ENCODE measurements at places on chromosomes 5 and 9.
A peak's percentile ranks its signal among the peaks of the same experiment; 100 is the strongest.

DNA sequence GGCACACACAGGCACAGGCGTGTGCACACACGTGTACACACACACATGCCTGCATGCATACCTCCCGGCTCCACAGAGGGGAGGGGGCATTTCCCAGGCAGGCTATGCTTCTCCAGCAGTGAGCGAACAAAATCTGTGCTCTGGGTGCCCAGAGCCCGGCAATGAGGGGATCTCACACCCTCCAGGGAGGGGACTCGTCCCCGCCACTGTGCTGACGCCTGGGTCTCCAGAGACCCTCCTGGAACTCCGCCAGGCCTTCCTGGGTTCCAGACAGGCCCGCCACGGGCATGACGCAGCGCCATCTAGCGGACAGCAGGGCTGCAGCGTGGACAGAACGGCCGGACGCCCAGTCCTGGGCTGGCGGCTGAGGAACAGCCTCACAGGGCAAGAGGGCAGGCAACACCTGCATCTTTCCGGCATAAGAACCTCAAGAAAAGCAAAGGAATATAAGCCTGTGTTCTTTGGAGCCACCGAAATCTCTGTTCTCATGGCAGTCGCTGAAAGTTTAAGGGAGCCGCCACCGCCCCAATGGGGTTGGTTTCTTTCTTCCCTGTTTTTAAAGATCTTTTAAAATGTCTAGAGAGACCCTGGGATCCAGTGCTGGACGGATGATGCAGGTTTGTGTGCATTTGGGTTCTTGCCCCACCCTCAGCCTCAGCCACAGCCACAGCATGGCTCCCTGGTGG lies 135.6 kb upstream of the PPP1R26 start:
- peak; percentile 8 for DNase-seq

GRCh38 chr5:33482335-33482734 lies 41.6 kb downstream of the TARS1 start:
- DNase-seq, result no peak

- no peak for DNase-seq
Observed at GRCh38 chr5:172637110-172637580, 3.9 kb upstream of the NEURL1B start.

DNA sequence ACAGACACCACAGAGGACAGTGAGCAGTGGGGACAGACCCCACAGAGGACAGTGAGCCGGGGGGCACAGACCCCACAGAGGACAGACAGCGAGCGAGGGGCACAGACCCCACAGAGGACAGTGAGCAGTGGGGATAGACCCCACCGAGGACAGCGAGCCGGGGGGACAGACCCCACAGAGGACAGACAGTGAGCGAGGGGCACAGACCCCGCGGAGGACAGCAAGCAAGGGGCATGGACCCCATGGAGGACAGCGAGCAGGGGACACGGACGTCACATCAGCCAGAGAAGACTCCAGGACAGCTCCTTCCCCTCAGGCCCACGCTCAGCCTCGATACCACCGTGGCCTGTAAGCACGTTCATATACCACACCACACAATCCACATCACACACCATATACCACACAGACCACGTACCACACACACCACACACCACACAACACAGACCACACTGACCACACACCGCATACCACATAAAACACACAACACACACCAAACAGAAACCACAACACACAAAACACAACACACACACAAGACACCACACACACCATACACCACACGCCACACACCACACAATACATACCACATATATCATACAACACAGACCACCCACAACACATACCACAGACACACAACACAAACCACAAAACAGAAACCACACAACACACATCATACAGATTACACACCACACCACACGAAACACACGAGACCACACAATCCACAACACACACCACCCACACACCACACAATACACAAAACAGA lies 5.2 kb upstream of the ZDHHC11 start:
- DNase-seq, result no peak

DNA sequence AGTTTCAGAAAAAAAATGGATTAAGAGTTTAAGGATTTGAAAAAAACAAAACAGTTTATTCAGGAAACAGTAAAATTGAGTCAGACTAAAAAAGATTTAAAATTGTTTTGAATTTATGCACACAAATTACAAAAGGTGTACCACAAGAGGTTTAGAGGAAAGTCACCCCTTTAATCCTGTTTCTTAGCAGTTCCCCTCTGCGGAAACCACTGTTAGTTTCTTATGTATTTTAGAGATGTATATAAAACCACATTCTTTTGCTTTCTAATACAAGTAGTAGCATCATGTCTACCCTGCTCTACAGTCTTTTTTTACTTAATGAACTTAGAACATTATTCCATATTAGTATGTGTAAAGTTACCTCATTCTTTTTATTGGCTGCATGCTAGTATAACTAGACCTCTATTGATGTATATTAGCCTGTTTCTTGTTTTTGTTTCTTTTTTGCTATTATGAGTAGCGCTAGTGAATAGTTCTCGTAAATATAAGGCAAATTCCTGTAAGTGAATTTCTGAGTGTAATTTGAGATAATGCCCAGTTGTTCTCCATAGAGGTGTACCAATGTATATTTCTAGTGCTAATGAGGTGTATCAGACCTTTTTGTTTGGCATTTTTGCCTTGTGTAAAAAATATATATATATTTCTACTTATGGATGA lies 20.0 kb downstream of the GPBP1 start:
- no peak for DNase-seq

- DNase-seq, result no peak
Observed at GRCh38 chr5:76153271-76153670, 70.1 kb downstream of the SV2C start.

- no peak for DNase-seq
Observed at GRCh38 chr5:153752890-153753289, 262.4 kb downstream of the GRIA1 start.

GRCh38 chr9:95118596-95118995 lies 198.9 kb downstream of the FANCC start:
- DNase-seq, result no peak

GRCh38 chr9:121294866-121295661 lies 27.1 kb downstream of the GSN start:
- DNase-seq, result no peak

DNA sequence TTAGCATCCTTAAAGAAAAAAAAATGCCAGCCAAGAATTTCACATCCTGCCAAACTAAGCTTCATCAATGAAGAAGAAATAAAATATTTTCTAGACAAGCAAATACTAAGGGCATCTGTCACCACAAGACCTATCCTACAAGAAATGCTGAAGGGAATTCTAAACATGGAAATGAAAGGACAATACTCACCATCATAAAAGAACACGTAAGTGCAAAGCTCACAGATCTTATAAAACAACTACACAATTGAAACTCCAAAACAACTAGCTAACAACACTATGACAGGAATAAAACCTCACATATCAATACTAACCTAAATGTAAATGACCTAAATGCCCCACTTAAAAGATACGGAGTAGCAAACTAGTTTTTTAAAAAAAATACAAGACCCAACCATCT lies 71.4 kb downstream of the TTC39B start:
- no peak for DNase-seq

- DNase-seq, result no peak
Observed at GRCh38 chr9:131399972-131400371, 6.1 kb downstream of the PRRC2B start.

DNA sequence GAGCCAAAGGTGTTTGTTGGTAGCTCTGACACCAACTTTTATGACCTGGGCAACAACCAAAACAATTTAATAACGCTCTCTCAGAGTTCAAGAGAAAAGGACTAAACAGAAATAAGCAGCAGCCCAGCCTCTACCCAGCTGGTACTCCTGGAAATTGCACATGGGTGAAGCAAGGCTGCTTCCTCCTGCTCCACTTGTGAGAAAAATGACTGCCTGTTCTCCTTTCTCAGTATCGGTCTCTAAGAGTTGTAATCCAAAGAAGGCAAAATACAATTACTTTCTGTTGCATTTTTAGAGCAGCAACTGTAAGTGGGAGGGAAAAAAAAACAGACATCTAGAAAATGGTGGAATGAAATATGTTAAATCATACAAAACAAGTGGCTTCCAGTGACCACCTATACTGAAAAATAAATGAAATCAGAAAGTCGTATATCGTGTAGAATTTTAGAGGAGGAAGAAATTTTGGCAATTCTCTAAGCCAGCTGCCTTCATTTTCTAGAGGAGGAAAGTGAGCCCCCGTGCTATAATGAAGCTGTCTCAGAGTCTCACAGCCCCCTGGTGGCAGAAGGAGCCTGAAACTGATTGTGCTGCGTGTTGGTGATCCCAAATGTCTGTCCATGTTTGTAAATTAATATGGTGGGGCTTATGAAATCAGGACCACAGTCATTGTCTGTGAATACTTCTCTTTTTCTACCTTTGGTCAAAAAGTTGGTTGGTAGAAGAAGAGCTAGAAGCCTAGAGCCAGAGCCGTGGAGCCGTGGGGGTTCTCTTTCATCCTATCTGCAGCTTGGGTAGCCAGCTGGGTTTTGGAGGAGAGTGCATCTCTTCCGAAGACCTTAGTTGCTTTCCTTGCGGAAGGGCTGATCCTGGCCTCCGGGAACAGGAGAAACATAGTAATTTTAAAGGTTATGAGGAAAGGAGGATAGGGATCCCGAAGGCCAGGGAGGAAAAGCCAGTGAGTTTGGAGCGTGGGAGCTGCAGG lies 139.9 kb downstream of the PIP5K1B start:
- DNase-seq, result no peak

- no peak for DNase-seq
Observed at GRCh38 chr5:157563373-157563928, 12.1 kb downstream of the ADAM19 start.

- DNase-seq, result no peak
Observed at GRCh38 chr9:1253064-1253979, 203.2 kb downstream of the DMRT2 start.

- no peak for DNase-seq
Observed at GRCh38 chr5:32507738-32508434, 63.3 kb upstream of the ZFR start.
